ENCODE measurements at places on chromosomes 11 and 22. TPM values are rescaled to one million over a fixed set of nuclear protein-coding genes. Genes with fewer than 3 reads are reported as not detected.

Gene CATSPER1
- total RNA-seq = not detected

Gene UPK3A
- not detected for total RNA-seq

Gene CD3E
- total RNA-seq = not detected

Gene CCDC87
- 0.15 TPM for total RNA-seq

Gene LMO2
- total RNA-seq = 0.30 TPM

Gene P4HA3
- total RNA-seq = 3.7 TPM
